ENCODE measurements at places on chromosomes 3 and 15.

DNA sequence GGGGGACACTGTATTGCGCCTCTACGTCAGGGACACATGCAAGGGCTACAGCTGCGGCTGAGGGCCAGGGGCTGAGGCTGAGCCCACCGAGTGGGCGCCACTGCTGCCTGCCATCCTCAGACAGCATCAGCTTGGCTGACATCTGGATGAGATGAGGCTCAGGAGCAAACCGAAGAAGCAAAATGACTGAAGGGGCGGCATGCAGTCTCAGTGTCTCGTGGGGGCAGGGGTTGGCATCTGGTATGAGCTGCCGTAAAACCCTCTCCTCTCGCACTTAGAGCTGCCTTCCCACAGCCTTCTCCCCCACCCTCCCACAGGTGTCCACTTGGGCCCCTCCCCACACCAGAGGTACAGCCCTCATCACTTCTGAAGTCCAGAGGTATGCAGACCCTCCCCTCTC is 24.2 kb upstream of the CMTM7 start:
- no peak for DNase-seq

- no peak for DNase-seq
Observed at GRCh38 chr3:50317300-50317699, 5.2 kb downstream of the HYAL2 start.

- no peak for DNase-seq
Observed at GRCh38 chr3:97821287-97821773, 481 bp upstream of the CRYBG3 start.

GRCh38 chr3:66962664-66963063 is 35.4 kb upstream of the KBTBD8 start:
- DNase-seq = no peak

- DNase-seq = no peak
Observed at GRCh38 chr3:25412269-25412668, 15.8 kb upstream of the RARB start.

DNA sequence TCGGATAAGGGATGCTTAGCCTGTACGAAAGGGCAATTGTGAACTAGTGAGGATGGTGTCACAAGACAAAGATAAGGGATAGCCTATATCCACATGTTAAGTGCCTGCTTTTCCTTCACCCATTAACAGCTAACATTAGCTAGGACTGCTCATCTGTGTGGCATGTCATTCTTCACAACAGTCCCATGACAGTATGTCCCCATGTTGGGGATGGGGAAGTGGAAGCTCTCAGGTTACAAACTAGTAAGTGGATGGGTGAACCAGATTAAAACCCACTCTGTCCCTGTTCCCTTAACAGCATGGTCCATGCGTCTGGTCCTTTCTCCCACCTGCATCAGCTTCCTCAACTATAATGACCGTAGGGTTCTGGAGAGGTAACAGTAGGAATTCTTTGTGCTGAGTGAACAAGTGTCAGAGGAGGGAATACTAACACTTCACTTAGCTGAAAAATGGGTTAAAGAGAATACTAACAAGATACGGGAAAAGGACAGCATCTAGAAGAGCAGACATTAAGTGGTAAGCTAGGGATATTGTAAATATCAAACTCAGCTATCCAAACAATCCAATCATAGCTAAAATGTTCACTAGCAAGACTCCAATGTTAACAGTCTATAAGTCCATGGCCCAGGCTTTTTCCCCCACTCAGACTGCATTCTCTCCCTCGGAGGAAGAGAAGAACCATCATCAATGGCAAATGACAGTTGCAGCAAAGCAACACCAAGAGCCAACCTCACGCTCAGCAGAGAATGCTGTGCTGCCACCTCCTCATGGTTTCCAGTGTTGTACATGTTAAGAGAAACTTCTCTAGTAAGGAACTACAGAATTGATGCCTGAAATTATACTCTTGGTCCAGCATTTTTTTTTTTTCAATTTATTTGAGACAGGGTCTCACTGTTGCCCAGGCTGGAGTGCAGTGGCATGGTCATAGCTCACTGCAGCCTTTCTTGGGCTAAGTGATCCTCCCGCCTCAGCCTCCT is 5.0 kb downstream of the RPLP1 start:
- DNase-seq = no peak

- DNase-seq = no peak
Observed at GRCh38 chr15:85073556-85074194, 92.0 kb downstream of the PDE8A start.

All from effector memory CD8-positive, alpha-beta T cell (primary cell).